A549 treated with ZK216348 at 1 μM for 4 hours (cell line): ENCODE measurements at places on chromosomes 6 and 20. TPM values are rescaled to one million over a fixed set of nuclear protein-coding genes. Genes with fewer than 3 reads are reported as not detected.

The HLA-DMA gene
- 2.7 to 3.6 TPM (median 3.2 TPM) in 5 replicates for total RNA-seq

The NOTCH4 gene
- total RNA-seq = 0.42 to 0.88 TPM (median 0.63 TPM) in 5 replicates

The CTCFL gene
- total RNA-seq = not detected in 5 replicates

The CEP85L gene
- 1.3 to 2.3 TPM (median 1.6 TPM) in 5 replicates for total RNA-seq

The FNDC1 gene
- total RNA-seq = 0.05 to 0.13 TPM (median 0.08 TPM) in 4 of 5 replicates, not detected in the other

The SALL4 gene
- total RNA-seq = 1.3 to 2.6 TPM (median 1.4 TPM) in 5 replicates

The ADGRF1 gene
- total RNA-seq = 0.05 TPM in 2 of 5 replicates, not detected in the others

The NNAT gene
- not detected in 5 replicates for total RNA-seq

The SLC22A1 gene
- total RNA-seq = 1.7 to 3.4 TPM (median 2.2 TPM) in 5 replicates

The NRSN1 gene
- not detected in 5 replicates for total RNA-seq

The HLA-DRB5 gene
- not detected in 5 replicates for total RNA-seq

The STMND1 gene
- total RNA-seq = not detected in 5 replicates

The CDKN1A gene
- 189 to 281 TPM (median 252 TPM) in 5 replicates for total RNA-seq

The PACRG gene
- not detected in 5 replicates for total RNA-seq

The STX11 gene
- total RNA-seq = 2.1 to 2.6 TPM (median 2.5 TPM) in 5 replicates

The CDH26 gene
- 0.12 to 0.54 TPM (median 0.14 TPM) in 4 of 5 replicates, not detected in the other for total RNA-seq

The THEMIS gene
- total RNA-seq = not detected in 5 replicates

The ERVFRD-1 gene
- total RNA-seq = not detected in 5 replicates

The PSORS1C2 gene
- total RNA-seq = not detected in 5 replicates

The LRRC1 gene
- total RNA-seq = 4.6 to 7.0 TPM (median 5.9 TPM) in 5 replicates

The GPR6 gene
- not detected in 5 replicates for total RNA-seq

The DLL1 gene
- 0.07 to 0.38 TPM (median 0.13 TPM) in 5 replicates for total RNA-seq

The OOEP gene
- not detected in 5 replicates for total RNA-seq

The HNF4A gene
- 11.4 to 21.3 TPM (median 16.5 TPM) in 5 replicates for total RNA-seq

The PRDM1 gene
- 3.8 to 5.9 TPM (median 5.5 TPM) in 5 replicates for total RNA-seq

The RIPPLY2 gene
- total RNA-seq = 0.65 to 0.91 TPM in 2 of 5 replicates, not detected in the others

The CFAP206 gene
- total RNA-seq = 0.50 to 0.62 TPM (median 0.54 TPM) in 5 replicates

The SPTLC3 gene
- not detected in 5 replicates for total RNA-seq

The CGA gene
- 0.16 to 0.25 TPM in 2 of 5 replicates, not detected in the others for total RNA-seq

The PAK5 gene
- not detected in 5 replicates for total RNA-seq
